ENCODE measurements at places on chromosomes 4 and X.

DNA sequence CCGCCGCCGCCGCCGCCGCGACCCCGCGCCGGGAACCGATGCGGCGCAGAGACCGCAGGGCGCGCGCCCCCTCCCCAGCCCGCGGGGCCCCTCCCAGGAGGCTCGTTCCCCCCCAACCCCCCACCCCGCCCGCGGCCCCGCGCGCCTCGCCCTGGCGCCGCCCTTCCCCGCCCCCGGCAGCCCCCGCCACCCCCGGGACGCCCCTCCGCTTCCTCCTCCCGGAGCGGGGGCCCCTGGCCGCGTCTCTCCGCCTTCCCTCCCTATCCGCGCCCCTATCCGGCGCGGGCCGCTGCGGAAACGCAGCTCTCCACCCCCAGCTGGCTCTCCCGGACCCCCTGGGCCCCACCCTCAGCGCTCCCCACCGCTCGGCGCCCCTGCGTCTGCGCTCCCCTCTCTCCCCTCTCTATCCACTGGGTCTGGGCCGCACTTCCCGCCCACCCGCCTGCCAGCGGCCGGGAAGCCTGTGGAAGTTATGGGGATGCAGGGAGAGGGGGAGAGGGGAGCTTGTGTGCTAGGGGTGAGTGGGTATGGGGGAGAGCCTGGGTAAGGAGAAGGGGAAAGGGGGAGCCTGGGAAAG is at the start of gene TMEM271:
Gene TMEM271, minus strand, starts transcription at position 51 of the 577 bp plus-strand sequence. CDS start 233 bp downstream, outside the sequence.
- DNase-seq, result no peak

- no peak for DNase-seq
Measured at GRCh38 chr4:114597410-114598115, 1.0 kb upstream of the UGT8 start.

- no peak for DNase-seq
Measured at GRCh38 chr4:3387154-3387942, 54.4 kb upstream of the HGFAC start.

GRCh38 chr4:15667006-15667405 is 11.8 kb upstream of the FBXL5 start:
- DNase-seq, result no peak

DNA sequence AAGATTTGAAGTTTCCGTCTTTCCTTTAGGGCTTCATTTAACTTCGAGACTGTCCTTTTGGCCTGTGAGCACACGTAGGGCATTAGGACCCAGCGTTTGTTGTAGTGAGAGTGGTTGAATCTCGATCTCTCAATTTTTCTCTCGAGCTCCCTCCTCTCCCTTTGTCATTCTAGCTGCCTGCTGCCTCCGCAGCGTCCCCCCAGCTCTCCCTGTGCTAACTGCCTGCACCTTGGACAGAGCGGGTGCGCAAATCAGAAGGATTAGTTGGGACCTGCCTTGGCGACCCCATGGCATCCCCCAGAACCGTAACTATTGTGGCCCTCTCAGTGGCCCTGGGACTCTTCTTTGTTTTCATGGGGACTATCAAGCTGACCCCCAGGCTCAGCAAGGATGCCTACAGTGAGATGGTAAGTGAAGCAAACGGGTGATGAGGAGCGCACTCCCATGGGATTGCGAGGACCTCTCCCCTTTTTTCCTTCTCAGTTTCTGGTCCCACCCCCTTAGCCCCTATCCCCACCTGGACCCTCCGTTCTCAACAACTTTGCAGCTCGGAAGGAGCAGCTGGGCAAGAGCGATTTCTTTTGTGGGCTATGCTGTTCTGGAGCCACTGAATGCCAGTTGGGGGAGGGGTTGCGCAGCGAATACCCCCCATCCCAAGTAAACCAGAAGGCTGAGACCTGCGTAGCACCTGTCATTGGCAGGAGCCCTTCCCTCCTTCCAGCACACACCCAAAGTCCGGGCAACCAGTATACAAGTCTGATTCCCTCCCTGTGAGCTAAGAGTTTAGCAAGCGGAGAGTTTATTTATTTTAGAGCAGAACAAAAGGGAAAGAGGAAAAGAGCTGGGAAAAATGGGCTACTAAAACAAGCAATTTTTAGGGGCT is at the start of gene TMEM35A:
Gene TMEM35A, plus strand, starts transcription at position 164 of the 883 bp plus-strand sequence. Its CDS starts 124 bp downstream, at position 288.
- DNase-seq, result no peak

DNA sequence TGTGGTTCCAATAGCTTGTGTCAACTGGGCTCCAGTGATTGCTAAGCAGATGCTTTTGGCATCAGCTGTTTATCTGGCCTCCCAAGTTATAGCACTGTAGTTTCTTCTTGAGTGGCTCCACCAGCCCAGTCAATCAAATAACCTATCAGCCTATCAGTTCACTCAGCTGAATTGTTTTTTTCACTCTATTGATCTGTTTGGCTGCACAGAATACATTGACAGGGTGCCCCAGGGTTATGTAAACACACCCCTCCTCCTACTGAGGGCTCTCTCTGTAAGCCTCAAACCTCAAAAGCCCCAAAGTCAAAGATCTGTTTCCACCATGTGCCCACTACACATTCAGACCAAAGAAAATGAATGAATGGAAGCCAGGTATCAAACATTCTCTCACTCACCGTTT is 214.0 kb downstream of the HS6ST2 start:
- DNase-seq, result no peak

DNA sequence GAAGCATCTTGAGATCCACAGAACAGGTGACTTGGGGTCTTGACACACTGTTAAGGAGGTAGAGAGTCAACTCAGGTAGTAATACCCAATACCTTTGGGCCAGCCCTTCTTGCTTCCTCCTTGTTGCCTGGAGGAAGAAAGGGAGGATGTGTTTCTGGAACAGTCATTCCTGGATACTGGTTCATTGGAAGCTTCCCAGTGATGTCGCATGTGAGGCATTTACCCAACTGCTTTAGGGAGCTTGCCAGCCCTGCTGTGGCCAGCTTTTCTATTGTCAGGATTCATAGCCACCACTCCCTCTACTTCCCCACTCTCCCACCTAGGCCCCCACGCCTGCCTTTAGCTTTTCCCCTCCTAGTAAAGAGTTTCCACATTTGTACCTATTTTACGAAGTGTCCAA is 310.3 kb upstream of the PRPS2 start:
- no peak for DNase-seq

DNA sequence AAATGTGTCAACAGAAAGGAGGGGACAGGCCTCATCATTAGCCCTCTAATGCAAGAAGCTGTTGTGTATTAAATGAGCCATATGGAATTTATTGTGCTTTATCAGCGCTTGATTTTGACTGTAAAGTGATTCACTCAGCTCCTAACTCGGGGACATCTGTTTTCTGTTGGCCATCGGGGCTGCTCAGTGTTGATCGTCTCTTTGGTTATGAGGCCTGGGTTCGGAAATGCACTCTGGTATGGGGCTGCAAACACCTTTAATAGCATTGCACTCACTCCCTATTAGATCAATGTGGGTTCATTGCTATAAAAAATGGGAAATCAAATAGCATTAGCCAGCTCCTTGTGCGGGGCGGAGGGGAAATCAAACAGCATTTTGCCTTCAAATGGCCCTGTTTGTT is 6.4 kb downstream of the ARX start:
- no peak for DNase-seq

GRCh38 chr4:77653162-77653758 is 47.6 kb downstream of the CXCL13 start:
- DNase-seq, result no peak

DNA sequence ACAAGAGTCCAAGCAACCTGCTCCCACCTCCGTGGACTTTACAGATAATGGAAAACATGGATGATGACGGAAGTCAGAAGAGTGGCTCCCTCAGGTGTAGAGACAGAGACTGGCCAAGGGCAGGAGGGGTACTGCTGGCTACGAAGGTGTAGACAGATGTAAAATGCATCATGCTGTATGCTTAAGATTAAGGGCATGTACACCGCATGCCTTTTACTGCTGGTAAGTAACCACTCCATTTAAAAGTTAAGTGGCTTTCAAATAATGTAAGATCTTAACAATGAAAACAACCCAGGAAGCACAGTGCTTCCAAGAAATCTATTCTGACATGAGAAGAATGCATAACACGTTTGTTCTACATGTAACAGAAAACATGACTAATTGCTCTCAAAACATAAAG is 76.9 kb upstream of the FAM9B start:
- DNase-seq, result no peak

DNA sequence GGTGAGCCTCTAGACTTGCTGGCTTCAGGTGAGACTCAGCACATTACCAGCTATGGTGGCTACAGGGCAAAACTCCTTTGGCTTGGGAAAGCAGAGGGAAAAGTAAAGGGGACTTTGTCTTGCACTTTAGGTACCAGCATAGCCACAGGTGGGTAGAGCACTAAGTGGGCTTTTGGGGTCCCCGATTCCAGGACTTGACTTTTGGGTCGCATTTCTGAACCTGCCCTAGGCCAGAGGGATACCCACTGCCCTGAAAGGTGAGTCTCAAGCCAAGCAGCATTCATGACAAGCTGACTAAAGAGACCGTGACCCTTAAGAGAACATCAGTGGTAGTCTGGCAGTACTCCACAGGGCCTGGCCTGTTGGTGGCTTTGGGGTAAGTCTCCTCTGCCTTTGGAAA is 224.8 kb downstream of the CFAP299 start:
- DNase-seq, result no peak

All from urinary bladder (tissue), 4 donors.